IPS-NIHi11 (cell line): ENCODE measurements at places on chromosomes 3 and 15.

GRCh38 chr15:66298803-66299251 lies 5.5 kb downstream of the DIS3L start:
- no peak for DNase-seq

- no peak for DNase-seq
Observed at GRCh38 chr3:129384594-129385323, 43.7 kb downstream of the EFCAB12 start.

GRCh38 chr15:49383266-49383665 lies 39.8 kb upstream of the FGF7 start:
- DNase-seq = no peak

DNA sequence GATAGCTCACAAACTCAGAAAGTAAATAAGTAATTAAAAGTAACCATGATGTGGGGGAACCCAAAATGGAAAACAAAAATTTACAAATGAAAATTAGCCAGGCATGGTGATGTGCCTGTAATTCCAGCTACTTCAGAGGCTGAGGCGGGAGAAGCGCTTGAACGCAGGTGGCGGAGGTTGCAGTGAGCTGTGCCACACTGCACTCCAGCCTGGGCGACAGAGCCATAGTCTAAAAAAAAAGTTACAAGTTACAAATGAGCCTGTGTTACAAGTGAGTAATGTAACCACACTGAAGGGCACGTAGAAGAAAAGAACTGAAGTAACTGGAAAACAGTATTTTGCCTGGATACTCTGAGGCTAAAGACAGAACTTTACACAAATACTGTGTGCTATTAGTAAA lies 11.3 kb downstream of the EXOSC7 start:
- no peak for DNase-seq

DNA sequence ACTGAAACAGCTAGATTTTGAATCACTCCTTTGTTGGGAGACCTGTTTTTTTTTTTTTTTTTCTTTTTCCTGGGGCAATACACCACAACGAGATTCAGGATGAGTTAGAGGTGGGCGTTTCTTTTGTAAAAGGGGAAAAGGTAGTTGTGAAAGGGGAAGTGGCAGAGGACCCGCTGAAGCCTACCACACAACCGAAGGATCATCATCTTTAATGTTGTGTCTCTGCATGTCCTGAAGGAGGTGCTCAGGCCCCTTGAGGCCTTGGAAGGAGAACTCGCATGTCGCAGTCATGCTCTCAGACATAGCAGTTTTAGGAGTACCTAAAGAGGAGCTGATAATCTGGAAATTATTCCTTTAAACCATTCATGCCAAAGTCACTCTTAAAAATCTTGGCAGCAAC lies 137.9 kb upstream of the LRIG1 start:
- peak; percentile 44 for DNase-seq

DNA sequence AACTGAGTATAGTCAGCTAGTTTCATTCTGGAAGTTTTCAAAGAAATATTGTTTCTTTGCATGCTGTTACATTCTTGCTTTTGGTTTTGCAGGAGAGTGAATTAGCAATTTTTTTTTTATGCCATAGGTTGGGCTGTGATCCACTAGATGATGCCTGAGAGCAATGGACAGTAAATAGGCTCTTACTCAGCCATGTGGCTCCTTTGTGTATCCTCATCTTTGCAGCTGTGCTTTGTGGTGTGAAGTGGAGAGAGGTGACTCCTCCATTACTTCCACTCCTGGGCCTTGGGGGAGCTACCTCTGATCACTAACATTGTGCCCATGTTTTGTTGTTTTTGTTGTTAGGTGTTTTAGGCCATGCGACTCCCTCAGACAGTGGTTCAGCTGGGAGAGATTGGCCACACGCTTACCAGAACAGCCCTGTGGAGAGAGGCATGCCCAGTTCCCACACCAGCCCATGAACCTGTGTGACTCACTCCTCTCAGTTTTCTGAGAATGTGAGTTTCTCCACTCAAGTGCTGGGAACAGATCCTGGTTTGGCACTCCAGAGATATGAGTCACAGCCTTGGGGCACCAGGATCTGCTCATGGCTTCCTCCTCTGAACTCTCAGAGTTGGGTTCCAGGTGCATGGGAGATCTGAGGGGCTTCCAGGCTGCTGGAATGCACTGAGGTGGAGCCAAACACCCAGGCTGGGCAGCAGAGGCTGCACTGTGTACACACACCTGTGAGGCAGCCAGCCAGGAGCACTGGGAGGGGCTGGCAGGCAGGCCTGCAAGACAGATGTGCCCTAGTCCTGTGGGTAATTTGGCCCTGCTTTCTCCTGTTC lies 785.3 kb downstream of the ROBO2 start:
- DNase-seq = peak; percentile 12

DNA sequence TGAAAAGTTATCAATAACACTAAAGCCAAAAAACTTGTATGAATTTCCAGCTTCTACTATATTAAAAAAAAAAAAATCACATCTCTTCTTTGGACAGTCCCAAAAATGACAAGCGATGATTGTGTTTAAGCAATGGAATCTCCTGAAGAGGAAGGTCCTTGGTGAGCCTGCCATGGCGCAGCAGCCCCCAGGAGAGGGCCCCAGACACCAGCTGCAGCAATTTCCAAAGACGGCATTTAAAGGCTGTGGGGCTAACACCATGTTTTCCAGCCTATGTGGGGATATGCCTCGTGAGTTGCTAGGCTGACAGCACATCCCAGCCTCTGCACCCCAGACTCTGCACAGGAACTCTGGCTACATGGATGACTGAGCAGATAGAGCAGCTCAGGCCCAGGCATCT lies 14.7 kb downstream of the SKIC8 start:
- DNase-seq = peak; percentile 56

DNA sequence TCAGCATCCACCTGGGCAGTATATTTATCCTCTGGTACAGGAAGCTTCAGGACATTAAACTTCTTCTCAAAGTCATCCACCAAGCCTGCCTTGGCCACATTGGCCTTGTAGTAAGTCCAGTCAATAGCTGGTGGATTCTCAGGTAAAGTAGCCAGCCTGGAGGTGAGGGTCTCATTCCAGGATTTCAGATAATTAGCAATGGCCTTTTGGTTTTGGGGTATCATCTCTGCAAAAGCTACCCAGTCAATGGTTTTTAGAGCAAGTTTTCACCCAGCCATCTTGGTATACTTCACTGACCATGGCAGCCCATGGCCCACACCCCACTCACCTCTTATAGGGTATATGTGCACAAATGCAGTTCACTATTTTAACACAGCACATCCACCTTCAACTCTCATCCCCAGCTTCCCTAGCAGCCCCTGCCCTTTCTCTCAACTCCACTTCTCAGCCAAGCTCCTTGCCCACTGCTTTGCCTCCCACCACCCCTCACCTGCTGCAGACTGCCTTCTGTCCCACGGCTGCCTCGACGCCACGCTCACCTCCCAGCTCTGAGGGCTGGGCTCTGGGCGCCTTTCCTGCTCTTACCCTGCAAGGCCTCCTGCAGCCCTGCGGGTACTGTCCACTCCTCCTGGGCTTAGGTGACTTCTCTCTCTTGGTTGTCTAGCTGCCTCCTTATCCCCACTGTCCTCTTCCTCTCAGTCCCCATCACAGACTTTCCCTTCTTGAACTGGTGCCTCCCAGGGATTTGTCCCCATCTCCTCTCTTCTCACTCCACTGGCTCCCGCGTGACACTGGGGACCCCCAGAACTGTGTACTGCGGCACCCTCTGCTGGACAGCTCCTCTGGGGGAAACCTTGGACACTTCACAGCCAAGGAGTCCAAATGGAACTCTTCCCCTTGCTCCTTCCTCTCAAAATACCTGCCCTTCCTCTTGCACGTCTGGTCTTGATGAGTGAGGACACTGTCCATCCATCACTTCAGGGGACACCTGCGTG lies 1.7 kb upstream of the TGM5 start:
- DNase-seq = peak; percentile 64

DNA sequence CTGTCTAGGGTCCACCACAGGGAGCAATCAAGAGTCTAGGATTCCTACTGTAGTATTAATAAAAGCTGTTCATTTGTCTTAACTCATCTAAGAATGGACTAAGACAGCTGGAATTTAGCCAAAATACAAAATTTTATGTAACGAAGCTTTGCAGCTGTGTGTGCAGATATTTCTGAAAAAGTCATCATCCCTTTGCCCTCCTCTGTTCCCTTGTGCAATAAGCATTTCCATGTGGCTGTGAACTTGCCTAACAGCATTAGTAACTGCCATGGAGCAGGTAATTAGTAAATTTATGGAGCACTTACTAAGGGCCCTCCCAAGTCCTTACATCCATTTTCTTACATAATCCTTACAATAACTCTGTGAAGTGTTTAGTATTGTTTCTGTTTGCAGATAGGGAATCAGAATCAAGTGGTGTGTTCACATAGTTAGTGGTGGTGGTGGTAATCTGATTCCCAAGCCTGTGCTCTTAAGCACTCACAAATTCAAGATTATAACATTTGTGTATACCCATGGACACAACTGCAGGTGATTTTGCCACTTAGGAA lies 114.5 kb downstream of the RARB start:
- no peak for DNase-seq

GRCh38 chr3:31422237-31422636 lies 110.5 kb upstream of the STT3B start:
- no peak for DNase-seq

DNA sequence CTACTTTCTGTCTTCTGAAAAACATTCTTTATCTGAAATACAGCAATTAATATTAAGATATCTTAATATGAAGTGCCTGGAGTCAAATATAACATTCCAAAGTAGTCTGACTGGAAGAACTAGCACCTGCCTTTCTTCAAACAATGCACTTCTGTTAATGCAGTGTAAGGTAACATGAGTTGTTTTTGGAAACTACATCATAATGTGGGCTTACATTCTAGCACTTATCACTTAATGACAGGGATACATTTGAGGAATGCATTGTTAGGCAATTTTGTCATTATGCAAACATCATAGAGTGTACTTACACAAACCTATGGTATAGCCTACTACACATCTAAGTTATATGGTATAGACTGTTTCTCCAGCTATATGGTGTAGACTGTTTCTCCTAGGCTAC lies 49.2 kb downstream of the SLC15A2 start:
- DNase-seq = no peak

- DNase-seq = no peak
Observed at GRCh38 chr3:175478301-175478700, 619.2 kb downstream of the NAALADL2 start.

DNA sequence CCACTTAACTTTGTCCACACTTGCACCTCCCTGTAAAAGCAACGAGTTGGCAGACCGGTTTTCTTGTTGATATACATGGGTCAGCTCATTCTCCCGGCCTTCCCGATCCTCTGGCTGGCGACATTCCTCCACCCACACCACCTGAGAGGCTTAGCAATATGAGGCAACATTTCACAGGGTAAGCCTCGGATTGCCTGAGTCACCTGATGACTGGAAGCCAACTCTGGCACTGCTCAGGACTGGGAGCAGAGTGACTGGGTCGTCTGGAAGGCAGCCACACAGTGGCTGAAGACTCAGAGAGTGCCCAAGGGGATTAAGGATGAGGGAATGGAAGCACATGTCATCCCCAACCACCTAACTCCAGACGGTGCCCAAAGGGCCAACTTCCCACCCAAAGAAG lies 9.8 kb downstream of the HOMER2 start:
- peak; percentile 58 for DNase-seq

- no peak for DNase-seq
Observed at GRCh38 chr15:61687651-61688050, 372.6 kb downstream of the VPS13C start.

DNA sequence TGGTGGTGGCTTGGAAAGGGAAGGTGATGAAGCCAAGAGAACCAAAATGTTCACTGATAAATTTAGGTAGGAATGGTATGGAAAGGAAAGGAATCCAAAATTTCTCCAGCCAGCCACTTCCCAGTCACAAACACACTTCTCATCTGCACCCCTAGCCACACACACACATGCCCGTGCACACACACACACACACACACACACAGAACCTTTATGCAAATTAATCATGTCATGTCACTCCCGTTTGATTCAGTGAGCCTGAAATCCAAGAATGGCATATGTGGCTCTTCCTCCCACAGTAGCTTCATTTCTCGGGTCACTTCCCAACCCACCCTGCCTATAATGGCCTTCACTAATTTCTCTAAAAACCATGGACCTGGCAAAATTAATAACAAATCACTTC lies 3.1 kb upstream of the HLTF start:
- no peak for DNase-seq

- DNase-seq = no peak
Observed at GRCh38 chr15:64813075-64813474, 12.4 kb downstream of the PIF1 start.

GRCh38 chr3:194607592-194608389 lies 25.4 kb downstream of the TMEM44 start:
- no peak for DNase-seq

GRCh38 chr3:17336291-17336690 lies 406.1 kb downstream of the TBC1D5 start:
- DNase-seq = no peak
